ENCODE measurements at places on chromosomes 5 and 9. TPM values are rescaled to one million over a fixed set of nuclear protein-coding genes. Genes with fewer than 3 reads are reported as not detected.

The SH3TC2 gene
- total RNA-seq = not detected

The GRM6 gene
- not detected for total RNA-seq

The OR1L1 gene
- not detected for total RNA-seq

DNA sequence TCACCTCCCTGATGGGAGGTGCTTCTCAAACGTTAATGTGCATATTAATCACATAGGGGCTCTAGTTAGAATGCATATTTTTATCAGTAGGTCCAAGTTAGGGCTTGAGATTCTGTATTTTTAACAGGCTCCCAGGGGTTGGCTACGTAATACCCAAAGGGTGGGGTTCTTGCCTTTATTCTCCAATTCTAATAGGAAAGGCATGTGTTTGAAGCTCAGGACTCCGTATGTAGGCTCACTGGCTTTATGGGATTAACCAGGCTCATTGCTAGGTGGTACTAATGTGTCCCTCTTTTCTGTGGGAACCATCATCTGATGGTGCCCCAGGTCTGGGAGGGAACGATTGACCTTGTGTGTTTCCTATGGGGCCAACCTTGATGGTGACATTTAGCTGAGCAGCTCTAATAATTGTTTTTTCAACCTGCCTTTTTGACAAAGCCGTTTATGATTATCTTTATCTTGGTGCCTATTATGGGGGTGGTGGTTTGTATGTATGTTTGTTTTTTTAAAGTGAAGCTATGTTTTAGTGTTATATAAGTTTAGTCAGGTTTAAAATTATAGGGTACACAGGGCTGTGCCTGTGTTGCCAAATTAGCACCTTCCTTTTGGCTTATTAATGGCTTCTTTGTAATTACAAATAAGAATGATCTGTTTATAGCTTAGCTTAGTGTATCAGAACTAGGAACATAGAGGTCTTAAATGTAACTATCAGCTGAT, 20.8 kb downstream of the TJP2 start:
- no peaks in the 10 kb centered on the region for H3K27me3 ChIP-seq
- H3K36me3 ChIP-seq = no peaks in the 10 kb centered on the region
- H3K4me3 ChIP-seq = no peak overlapping the region

DNA sequence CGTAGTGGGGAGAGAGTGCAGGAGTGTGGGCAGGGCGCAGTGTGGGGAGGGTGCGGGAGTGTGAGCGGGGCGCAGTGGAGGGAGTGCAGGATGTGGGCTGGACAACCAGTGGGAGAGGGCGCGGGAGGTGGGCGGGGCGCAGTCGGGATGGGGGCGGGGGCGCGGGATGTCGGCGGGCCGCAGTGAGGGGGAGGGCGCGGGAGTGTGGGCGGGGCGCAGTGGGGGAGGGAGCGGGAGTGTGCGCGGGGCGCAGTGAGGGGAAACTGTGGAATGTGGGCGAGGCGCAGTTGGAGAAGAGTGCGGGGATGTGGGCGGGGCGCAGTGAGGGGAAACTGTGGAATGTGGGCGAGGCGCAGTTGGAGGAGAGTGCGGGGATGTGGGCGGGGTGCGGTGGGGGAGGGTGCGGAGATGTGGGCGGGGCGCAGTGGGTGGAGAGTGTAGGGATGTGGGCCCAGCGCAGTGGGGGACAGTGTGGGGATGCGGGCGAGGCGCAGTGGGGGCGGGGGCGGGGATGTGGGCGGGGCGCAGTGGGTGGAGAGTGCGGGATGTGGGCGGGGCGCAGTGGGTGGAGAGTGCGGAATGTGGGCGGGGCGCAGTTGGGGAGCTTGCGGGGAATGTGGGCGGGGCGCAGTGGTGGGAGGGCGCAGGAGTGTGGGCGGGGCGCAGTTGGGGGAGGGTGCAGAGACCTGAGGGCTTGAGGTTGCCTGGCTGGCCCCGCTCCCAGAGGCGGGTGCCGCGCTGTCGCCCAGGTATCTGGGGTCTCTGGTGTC, at the start of gene NXNL2:
Gene NXNL2 (plus strand): TSS at position 723 of the 770 bp plus-strand sequence. CDS start 257 bp downstream, outside the sequence.
- peaks cover 18% of the 10 kb centered on the region for H3K4me1 ChIP-seq
- H3K36me3 ChIP-seq = no peaks in the 10 kb centered on the region
- no peak within 1 kb of the TSS for H3K27ac ChIP-seq
- DNase-seq = peak; percentile 46
- H3K4me3 ChIP-seq = peak within 1 kb of the TSS; percentile 65

The PHYHD1 gene
- total RNA-seq = 3.8 TPM

GRCh38 chr9:87682085-87682484, 43.8 kb upstream of the CTSL start:
- H3K27me3 ChIP-seq = no peaks in the 10 kb centered on the region
- no peak for DNase-seq
- H3K36me3 ChIP-seq = peaks cover 4% of the 10 kb centered on the region
- H3K27ac ChIP-seq = no peak overlapping the region

GRCh38 chr9:76662476-76663281, 101.6 kb upstream of the PCA3 start:
- DNase-seq = no peak
- H3K4me3 ChIP-seq = no peak overlapping the region
- H3K27me3 ChIP-seq = peaks cover 6% of the 10 kb centered on the region
- H3K4me1 ChIP-seq = no peaks in the 10 kb centered on the region

- DNase-seq = no peak
- no peak overlapping the region for H3K4me3 ChIP-seq
- H3K4me1 ChIP-seq = no peaks in the 10 kb centered on the region
- no peak overlapping the region for H3K27ac ChIP-seq
- H3K36me3 ChIP-seq = peaks cover 34% of the 10 kb centered on the region
Observed at GRCh38 chr5:151041577-151042268, 21.3 kb downstream of the GPX3 start.

The PCDHGB5 gene
- 0.96 TPM for total RNA-seq

DNA sequence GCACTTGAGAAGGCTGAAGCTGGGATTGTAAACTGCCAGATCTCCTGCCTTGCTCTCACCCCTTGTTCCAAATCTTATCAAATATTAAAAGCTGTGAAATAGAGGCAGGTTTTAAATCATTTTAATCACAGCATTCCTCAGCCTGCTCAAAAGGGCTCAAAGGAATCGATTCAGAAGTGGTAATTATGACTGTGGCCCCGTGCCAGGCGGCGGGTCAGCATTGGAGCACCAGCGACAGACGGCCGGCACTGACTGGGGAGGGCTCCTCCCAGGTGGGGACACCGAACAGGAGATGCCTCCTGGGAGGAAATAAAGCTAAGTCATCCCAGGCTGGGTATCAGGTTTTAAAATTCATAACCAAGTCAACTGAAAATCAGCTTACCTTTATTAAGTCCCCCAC, 66.7 kb downstream of the KCNIP1 start:
- H3K4me1 ChIP-seq = no peaks in the 10 kb centered on the region
- DNase-seq = no peak
- H3K27me3 ChIP-seq = peaks cover 22% of the 10 kb centered on the region
- no peak overlapping the region for H3K27ac ChIP-seq

The OR1J2 gene
- not detected for total RNA-seq

The SLC44A1 gene
- total RNA-seq = 8.2 TPM

The LEAP2 gene
- total RNA-seq = 6.2 TPM

The OGN gene
- 0.23 TPM for total RNA-seq

GRCh38 chr9:117205806-117206205, 209.1 kb downstream of the ASTN2 start:
- no peaks in the 10 kb centered on the region for H3K4me1 ChIP-seq
- no peaks in the 10 kb centered on the region for H3K36me3 ChIP-seq
- H3K4me3 ChIP-seq = no peak overlapping the region
- no peaks in the 10 kb centered on the region for H3K27me3 ChIP-seq
- DNase-seq = no peak

The MORN5 gene
- total RNA-seq = not detected
